ENCODE measurements at places on chromosomes 13 and 19. TPM values are rescaled to one million over a fixed set of nuclear protein-coding genes. Genes with fewer than 3 reads are reported as not detected.

The FCGBP gene
- 13.1 TPM for total RNA-seq

The CYP4F2 gene
- 0.33 TPM for total RNA-seq

The NUCB1 gene
- 214 TPM for total RNA-seq

GRCh38 chr13:40452038-40452666 lies 214.3 kb downstream of the FOXO1 start:
- DNase-seq = no peak
- peaks cover 9% of the 10 kb centered on the region for H3K4me1 ChIP-seq
- H3K27me3 ChIP-seq = no peaks in the 10 kb centered on the region
- peaks cover 2% of the 10 kb centered on the region for H3K36me3 ChIP-seq
- no peak overlapping the region for H3K27ac ChIP-seq
- no peak overlapping the region for H3K4me3 ChIP-seq

- H3K4me3 ChIP-seq = no peak overlapping the region
- no peak for DNase-seq
- H3K36me3 ChIP-seq = no peaks in the 10 kb centered on the region
- H3K27ac ChIP-seq = no peak overlapping the region
Observed at GRCh38 chr13:30561511-30561910, 56.2 kb upstream of the USPL1 start.

GRCh38 chr13:62357887-62358645 lies 942.4 kb upstream of the PCDH20 start:
- H3K27ac ChIP-seq = no peak overlapping the region
- no peaks in the 10 kb centered on the region for H3K4me1 ChIP-seq
- H3K4me3 ChIP-seq = no peak overlapping the region
- no peaks in the 10 kb centered on the region for H3K27me3 ChIP-seq
- no peak for DNase-seq

DNA sequence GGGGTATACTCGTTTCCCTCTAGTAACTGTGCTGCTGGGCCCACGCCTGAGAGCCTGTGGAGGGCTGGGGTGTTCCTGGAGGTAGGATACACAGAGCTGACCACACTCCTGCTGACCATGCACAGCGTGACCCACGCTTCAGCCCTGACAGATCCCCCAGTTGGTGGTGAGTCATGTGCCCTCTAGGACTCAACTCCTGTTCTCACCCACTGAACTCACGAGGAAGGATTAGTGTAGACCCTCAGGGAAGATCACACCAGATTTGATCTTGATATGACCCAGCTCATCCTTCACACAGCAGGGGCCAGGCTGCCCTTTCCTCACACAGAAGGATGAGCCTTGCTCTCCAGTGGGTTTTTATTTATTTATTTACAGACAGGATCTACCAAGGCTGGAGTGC lies 13.3 kb upstream of the ACP7 start:
- no peak for DNase-seq
- H3K27me3 ChIP-seq = no peaks in the 10 kb centered on the region
- peaks cover 17% of the 10 kb centered on the region for H3K4me1 ChIP-seq
- no peaks in the 10 kb centered on the region for H3K36me3 ChIP-seq

GRCh38 chr13:110229905-110230563 lies 76.9 kb downstream of the COL4A1 start:
- DNase-seq = no peak
- H3K4me1 ChIP-seq = no peaks in the 10 kb centered on the region
- no peak overlapping the region for H3K27ac ChIP-seq
- no peak overlapping the region for H3K4me3 ChIP-seq
- no peaks in the 10 kb centered on the region for H3K36me3 ChIP-seq
- peaks cover 15% of the 10 kb centered on the region for H3K27me3 ChIP-seq
